Right renal cortex interstitium (tissue), 3 donors: ENCODE measurements at places on chromosomes 1 and 21.
A peak's percentile ranks its signal among the peaks of the same experiment; 100 is the strongest.

- DNase-seq: no peak
These were observed 49.7 kb downstream of the SIPA1L2 start for GRCh38 chr1:232579958-232580941.

GRCh38 chr1:30903343-30904034 lies 5.1 kb downstream of the SDC3 start:
- DNase-seq: no peak

DNA sequence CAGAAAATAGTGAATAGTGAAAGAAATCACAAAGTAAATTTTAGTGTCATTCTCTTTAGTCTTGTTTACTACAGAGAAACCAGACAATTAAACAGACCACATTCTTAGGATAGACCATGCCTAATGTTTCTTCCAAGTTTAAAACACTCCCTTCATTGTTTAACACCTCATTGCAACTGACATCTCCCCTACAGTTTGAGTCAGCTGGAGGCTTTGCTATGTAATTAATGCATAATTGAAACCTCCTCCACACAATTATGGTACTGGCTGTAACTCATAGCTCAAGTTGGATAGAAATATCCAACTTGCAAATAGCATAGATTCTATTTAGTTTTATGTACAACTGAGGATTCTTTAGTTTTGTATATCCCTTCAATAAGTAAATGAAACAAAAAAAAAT lies 35.2 kb upstream of the B3GALT2 start:
- DNase-seq: no peak

DNA sequence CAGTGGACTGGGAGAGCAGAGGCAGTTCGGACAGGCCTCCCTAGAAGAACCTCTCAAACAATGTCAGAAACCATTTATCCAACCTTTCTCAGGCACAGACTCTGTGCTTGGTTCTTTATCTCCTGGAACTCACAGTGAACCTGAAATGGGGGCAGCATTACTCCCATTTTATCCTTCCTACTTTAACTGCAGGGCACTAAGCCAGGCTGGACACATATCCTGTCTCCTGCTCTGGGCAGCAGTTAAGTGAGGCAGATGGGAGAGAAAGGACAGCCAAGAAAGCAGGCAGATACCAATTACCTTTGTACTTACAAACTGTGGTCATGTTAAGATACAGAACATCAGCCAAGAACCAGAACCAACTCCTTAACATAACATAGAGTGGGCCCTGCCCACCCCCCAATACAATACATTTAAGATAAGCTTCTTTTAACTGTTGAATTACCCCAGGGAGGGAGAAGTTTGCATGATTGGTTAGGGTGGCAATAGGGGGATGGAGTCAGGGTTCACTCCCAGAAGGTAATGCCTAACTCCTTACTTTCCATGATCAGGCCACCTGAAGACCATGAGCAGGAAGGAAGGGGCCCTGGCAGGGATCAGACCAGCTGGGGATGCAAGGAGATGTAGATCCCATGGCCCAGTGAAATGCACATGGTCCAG lies 10.9 kb downstream of the KDF1 start:
- DNase-seq: no peak

DNA sequence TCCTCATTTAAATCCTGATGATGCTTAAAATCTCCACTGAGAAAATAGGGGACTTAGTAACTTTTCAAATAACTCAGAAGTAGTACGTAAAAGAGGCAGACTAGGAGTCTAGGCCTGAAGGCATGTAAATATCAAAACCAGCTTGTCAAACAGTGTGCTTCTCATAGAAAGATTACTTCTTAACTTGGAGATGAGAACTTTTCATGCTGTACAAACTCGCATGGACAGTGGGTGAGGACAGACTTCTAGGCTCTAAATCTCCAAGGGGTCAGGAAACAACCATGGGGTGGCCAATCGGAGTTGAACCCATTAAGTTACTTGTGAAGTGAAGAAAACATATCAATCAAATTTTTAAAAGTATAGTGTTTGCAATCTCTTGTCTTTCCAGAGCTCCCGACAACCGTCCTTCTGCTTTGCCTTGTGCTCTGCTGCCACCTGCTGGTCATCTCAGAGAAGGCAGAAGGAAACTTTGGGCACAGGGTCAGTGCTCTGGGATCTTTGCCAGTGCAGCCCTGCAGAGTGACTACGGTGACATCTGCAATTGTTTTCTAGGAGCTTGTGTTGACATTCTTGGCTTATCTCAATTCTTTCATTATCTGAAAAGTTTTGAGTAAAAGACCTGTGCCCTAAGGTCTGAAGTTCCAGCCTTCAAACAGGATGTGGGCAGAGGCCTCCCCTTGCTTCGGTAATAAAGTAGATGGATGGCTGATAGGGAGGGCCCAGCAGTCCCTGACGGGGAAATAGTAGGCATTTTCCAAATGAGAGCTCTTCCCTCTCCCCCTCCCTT lies 105.1 kb upstream of the PDE4B start:
- DNase-seq: peak; percentile 80

DNA sequence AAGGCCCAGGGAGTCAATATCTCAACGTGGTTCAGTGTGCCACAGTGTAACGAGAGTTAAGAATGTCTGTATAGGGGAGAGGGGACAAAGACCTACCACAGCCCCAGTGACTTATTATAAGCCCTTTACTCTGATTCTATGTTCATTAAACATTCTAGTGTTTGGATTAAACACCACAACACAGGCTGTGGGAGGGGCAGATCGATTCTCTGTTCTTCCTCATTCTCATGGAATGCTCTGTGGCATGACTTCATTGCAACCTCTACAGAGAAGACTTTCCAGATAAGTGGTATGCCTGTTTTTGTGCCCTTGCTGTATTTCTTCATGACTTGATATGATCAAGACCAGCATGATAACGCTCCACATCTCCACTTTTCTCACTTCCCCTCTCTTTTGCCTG lies 39.0 kb upstream of the CD5L start:
- DNase-seq: no peak

DNA sequence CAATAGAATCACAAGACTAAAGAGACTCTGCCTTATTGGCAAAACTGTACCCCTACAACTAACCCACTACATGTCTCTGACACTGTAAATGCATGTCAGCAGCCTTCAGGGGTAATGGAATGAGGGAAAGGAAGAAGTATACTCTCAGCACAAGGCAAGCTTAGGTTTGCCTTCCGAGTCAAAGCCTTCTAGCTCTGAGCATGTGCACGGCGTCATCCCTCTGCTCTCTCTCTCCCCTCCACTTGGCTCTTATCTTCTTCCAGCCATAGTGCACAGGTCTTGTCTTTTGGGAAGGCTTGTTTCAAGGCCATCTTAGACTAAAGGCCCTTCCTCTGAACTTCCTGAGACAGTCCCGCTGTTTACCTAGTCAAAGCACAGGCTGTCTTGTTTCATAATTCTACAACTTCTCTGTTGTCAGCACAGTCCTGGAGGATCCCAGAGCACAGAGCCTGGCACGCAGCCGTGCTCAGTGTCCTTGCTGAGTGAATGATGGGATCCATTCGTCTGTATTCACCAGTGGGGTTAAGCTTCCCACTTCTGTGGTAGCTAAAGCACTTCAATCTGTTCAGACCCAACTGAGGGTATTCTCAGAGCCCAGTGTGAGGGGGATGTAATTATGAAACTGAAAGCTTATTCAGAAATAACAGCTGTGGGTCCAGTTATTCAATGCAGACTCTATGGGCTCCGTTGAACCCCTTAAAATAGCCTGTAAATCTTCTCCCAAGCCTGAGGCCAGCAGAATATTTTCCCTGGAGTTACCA lies 166.5 kb upstream of the PLD5 start:
- no peak for DNase-seq

GRCh38 chr1:182331387-182331786 lies 60.2 kb downstream of the GLUL start:
- no peak for DNase-seq

DNA sequence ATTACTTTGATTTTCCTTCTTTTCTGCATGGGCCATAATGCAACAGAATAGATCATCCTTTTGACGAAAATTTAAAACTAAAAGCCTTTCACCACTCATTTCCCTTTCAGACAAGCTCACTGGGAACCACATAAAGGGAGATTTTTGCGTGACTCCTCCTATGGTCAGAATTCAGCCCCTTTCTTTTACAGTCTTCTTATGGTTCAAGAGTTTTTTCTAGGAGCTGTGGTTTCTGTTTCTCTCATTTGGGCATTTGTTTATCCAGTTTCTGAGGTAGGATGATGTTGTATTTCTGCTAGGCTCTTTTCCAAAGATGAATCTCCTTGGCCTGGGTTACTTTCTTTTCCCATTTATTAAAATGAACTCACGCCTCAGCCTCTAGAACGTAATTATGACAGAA lies 16.9 kb downstream of the RGS1 start:
- no peak for DNase-seq

GRCh38 chr1:165543532-165544438 lies at the start of gene LRRC52:
Gene LRRC52, plus strand, starts transcription at chr1:165544000. Its CDS starts 297 bp downstream, at chr1:165544297.
- DNase-seq: peak; percentile 29
